CD8-positive, alpha-beta memory T cell (primary cell): ENCODE measurements at places on chromosomes 2 and 18.

DNA sequence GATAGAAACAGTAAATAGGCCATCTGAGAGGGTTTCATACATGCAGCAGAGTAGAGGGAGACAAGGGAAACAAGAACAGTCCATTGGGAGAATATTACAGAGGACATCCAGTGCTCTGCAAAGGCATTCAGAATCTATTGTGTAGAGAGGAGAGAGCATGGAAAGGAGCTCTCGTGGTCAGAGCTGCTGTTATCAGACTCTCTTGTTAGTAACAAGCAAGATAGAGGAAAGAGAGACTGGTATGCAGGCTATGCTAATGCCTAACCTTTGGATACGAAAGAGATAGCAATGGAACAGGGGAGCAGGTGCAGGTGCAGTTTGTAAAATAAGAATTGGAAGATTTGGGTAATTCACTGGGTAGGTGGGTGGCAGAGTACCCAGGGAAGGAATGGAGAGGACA lies 855.9 kb downstream of the CNTNAP5 start:
- no peak for DNase-seq

GRCh38 chr18:48672671-48673340 lies 134.0 kb downstream of the CTIF start:
- DNase-seq, result no peak

DNA sequence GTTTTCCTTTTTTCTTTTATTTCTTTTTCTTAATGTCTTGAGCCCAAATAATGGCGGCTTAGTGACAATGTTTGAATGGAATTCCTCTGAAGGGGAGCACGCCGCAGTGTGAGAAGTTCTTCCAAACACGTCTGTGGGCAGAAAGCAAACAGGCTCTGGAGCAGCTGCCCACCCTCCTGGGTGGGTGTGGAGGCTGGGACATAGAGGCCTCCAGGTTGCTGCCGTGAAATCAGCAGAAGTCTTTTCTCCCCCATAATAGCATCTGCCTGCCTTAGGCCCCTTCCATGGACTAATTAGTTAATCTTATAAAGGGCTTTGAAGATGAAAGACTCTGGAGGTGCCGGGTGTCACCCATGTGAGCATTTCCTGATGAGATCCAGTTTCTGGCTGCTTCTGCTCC lies 213.9 kb downstream of the SH3RF3 start:
- DNase-seq, result no peak

DNA sequence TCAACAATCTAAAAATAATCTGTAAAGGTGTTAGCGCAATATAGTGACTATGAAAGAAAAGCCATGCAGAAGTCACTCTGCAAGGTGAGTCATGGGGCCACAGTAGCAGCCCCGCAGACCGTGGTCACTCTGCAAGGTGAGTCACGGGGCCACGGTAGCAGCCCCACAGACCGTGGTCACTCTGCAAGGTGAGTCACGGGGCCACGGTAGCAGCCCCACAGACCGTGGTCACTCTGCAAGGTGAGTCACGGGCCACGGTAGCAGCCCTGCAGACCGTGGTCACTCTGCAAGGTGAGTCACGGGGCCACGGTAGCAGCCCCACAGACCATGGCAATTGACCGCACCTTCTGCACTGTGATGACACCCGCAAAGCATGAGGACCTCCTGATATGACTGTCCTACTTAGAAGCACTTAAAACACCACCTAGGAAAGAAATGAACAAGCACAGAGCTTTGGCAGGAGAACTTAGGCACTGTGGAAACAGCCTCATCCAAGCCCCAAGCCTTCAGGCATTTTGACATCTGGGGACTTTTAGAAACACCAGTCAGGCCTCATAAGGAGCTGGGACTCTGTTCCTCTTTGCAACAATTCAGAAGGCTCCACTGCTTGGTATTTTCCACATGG lies 70.1 kb downstream of the LDLRAD4 start:
- no peak for DNase-seq

DNA sequence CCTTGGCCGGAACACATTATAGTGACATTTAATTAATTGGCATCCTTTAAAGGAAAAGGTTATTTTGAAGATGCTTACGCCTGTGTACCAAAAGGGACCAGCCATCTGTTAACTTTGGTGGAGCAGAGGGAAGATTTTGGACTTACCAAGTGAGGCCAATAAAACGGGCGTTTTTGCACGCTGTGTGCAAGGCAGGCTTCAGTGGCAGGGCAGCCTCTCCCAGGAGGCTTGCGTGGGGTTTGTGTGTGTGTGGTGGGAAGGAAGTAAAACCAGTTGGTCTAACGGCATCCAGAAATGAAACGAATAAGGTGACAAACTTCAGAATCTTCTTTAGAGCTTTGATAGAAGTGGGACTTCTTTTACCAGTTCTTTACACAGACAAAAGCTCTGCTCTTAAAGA lies 191.7 kb downstream of the PRKCE start:
- no peak for DNase-seq

- DNase-seq, result no peak
These were observed 1641.9 kb upstream of the PIK3C3 start for GRCh38 chr18:40313030-40313642.

- DNase-seq, result no peak
These were observed 193.2 kb upstream of the DDX18 start for GRCh38 chr2:117621326-117621725.
